ENCODE measurements at places on chromosomes 1 and 21.

- no peak for DNase-seq
Observed at GRCh38 chr1:103122983-103123720, 14.8 kb upstream of the COL11A1 start.

DNA sequence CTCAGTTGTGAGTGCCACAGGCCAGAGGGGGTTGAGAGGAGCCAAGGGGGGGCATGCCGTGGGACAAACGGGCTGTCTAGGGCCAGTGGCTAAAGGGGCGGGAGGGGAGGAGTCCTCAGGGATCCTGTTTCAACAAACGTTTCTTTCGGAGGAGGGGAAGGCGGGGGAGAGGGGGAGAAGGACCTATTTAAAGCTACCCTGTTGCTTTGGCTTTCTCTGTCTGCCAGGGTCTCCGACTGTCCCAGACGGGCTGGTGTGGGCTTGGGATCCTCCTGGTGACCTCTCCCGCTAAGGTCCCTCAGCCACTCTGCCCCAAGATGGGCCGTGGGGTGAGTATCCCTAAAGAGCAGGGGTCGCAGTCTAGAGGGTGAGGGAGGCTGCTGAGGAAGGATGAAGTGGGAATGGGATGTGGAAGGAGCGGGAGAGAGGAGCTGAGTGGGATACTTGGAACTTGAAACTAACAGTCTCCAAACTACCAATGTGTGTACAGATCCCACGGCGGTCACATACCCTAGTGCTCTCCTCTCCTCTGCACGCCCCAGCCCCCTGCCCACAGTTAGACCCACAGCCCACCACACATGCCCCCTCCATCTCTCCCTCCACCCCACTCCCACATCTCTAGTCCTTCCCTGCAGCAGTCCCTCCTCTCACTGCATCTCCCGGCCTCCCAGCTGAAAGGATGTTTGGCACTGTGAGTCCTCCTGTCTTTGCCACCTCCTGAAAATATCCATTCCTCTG lies at the start of gene ATP1A2:
Gene ATP1A2 (plus strand): TSS at position 215 of the 738 bp plus-strand sequence. CDS start 103 bp downstream, at position 318.
- DNase-seq: no peak

DNA sequence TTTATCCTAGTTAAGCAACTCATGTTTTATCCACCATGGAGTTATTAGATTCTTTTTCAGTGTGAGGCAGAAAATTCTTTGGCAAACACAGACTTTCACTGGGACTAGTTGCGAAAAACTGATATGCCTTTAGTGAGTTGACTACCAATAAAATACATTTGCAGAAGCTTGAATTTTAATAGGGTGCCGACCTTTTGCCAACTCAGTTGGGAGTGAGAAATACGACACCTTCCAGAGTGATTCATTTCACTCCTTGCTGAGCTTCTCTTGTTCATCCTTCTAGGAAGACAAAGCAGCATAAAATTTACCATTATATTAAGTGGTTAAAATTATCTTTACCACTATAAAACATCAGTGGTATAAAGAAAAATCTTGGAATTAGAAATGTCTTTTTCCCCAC lies 1.2 kb upstream of the KRTAP23-1 start:
- no peak for DNase-seq

DNA sequence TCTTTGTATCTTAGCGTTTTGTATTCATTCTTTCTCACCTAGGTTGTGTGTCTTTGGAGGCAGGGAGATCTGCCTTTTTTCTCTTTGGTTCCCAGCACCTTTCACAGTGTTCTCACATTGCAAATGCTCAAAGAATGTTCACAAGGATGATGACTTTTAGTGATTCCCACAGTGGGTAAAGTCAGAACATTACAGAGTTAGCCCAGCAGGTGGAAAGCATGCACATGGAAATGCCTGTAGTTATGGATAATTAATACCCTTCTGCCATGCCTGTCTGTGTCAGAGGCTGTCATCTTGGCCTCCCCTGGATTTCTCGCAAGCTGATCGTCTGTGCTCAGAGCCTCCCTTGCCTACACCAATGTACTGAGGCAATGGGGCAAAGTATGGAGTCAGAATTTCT lies 458.9 kb downstream of the LMO4 start:
- DNase-seq: peak; percentile 15

GRCh38 chr1:15261155-15262002 lies 14.4 kb downstream of the FHAD1 start:
- no peak for DNase-seq

GRCh38 chr1:203915811-203916210 lies 54.4 kb downstream of the SNRPE start:
- DNase-seq: peak; percentile 73

GRCh38 chr1:58572690-58573089 lies 4.4 kb downstream of the TACSTD2 start:
- no peak for DNase-seq

DNA sequence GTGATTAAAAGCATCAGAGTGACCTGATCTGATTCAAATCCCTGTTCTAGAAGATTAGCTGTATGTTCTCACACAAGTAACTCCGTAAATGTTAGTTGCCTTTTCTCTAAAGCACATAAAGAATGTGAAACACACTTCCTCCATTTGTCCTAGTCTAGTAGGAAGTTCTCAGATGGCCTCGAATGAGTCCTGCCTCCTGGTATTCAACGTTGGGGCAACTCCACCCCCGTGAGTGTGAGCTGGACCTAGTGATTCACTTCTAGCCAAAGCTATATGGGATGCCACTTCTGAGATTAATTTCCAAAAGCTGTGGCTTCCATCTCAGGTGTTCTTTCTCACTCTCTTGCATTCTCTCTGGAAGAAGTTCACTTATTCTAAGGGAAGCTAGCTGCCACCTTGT lies 267.6 kb downstream of the GPATCH2 start:
- peak; percentile 48 for DNase-seq

GRCh38 chr1:246860401-246860800 lies 71.3 kb downstream of the AHCTF1 start:
- no peak for DNase-seq

GRCh38 chr1:17551755-17552234 lies 12.3 kb downstream of the ARHGEF10L start:
- peak; percentile 83 for DNase-seq

- DNase-seq: no peak
Observed at GRCh38 chr1:8483586-8483985, 165.7 kb downstream of the SLC45A1 start.

DNA sequence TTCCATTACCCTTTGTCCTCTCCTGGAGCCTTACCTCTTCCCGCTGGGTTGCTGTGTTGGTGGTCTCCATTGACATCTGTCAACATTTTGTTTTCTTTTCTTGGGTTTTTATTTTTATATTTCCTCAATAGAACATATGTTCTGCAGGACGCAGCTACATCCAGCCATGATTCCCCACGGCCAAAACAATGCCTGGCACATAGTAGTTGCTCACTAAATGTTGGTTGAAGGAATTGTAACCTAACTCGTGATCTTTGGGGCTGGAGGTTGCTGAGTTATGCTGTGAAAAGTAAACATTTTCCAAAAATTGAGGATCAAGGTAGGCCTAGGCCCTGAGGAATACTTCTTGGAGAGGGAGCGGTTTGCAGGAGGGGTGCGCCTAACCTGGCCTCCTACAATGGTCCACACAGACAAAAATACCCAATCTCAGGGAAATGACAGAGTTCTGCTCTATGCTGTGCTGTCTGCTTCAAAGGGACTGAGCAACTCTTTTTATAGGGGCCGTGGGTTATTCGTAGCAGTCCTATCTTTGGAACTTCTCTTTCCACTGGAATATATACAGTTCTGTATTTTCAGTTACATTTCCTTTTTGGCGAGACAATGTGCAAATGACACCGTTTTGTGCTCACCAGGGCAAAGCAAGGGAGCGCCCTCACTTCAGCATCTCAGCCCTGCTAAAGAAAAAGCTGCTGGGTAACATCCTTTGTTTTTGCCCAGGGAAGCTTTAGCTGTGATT lies 1.4 kb downstream of the PDPN start:
- no peak for DNase-seq

- no peak for DNase-seq
Observed at GRCh38 chr1:8167936-8168335, 141.8 kb upstream of the ERRFI1 start.

DNA sequence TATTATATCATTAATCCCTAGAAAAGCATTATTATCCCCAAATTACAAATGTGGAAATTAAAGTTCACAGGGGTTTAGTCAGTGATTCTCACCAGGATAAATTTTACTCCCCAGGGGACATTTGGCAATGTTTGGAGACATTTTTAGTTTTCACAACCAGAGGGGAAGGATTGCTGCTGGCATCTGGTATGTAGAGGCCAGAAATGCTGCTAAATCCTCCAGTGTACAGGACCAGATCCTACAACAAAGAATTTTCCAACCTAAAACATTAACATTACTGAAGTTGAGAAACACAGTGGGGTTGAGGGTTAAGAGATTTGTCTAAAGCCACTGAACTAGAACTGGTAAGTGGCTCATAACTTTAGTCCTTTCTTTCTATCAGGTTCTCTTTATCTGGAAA lies 162.0 kb upstream of the SYT6 start:
- DNase-seq: no peak

DNA sequence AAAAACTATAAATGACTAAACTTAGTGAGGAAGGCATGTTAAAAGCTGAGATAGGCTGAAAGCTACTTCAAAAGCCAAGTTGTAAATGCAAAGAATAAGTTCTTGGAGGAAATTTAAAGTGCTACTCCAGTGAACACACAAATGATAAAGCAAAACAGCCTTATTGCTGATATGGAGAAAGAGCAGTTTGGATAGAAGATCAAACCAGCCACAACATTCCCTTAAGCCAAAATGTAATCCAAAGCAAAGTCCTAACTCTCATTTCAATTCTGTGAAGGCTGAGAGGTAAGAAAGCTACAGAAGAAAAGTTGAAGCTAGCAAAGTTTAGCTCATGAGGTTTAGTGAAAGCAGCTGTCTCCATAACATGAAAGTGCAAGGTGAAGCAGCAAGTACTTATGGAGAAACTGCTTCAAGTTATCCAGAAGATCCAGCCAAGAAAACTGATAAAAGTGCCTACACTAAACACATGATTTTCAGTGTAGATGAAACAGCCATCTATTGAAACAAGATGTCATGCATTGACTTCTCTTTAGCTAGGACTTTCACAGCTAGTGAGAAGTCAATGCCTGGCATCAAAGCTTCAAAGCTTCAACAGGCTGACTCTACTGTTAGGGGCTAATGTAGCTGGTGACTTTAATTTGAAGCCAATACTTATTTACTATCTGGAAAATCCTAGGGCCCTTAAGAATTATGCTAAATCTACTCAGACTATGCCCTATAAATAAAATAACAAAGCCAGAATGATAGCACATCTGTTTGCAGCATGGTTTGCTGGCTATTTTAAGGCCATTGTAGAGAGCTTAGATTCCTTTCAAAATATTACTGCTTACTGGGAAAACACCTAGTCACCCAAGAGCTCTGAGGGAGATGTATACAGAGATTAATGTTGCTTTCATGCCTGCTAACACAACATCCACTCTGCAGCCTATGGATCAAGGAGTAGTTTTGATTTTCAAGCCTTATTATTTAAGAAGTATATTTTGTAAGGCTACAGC lies 188.6 kb downstream of the EIF4G3 start:
- no peak for DNase-seq

GRCh38 chr1:42886046-42886739 lies 39.8 kb downstream of the ZNF691 start:
- DNase-seq: no peak

DNA sequence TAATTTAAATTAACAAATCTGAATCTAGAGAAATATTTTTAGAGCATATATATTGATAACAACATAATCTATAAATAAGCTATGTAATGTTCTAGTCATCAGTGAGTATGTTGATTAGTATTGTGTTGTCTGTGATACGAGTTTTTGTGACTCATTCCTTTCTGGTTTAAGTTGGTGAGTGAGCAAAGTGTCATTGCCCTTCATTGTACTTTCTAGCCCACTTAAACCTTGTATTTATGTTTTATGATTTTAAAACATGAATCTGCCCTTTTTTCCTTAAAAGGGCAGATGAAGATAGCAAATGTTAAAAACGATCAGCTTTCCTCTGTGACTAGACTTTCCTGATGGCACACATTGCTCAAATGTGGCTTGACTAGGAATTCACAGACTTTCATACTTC lies 38.5 kb downstream of the MACO1 start:
- DNase-seq: peak; percentile 58

- peak; percentile 12 for DNase-seq
Observed at GRCh38 chr21:44065428-44065827, 41.8 kb upstream of the PWP2 start.

DNA sequence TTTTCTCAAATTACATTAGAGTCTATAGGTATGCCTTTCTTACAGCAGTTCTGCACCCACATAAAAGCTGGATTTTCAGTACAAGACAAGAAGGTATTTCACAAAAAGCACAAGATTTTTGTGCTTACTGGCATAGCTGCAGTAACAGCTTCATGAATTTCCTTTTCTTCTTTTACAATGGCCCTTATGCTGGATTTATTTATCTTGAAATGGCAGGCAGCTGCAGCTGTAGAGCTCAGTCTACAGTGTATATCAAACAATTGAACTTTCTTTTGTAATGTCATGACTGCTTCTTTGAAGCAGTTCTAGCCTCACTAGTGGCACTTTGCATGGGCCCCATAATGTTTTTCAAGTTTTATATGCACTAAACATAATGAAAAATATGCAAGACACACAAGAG lies 510.2 kb downstream of the KCNT2 start:
- DNase-seq: no peak
